ENCODE measurements at places on chromosomes 4 and X. TPM values are rescaled to one million over a fixed set of nuclear protein-coding genes. Genes with fewer than 3 reads are reported as not detected.
A peak's percentile ranks its signal among the peaks of the same experiment; 100 is the strongest.

Gene PNMA6A
- 3.0 TPM for total RNA-seq

Gene SRPX2
- 8.6 TPM for total RNA-seq

Gene P2RY4
- total RNA-seq: not detected

Gene PAGE5
- total RNA-seq: not detected

Gene SYTL5
- total RNA-seq: not detected

Gene XKRX
- not detected for total RNA-seq

Gene CYP4V2
- 25.3 TPM for total RNA-seq

Gene MYOZ2
- total RNA-seq: 705 TPM

Gene SHROOM3
- 10.5 TPM for total RNA-seq

DNA sequence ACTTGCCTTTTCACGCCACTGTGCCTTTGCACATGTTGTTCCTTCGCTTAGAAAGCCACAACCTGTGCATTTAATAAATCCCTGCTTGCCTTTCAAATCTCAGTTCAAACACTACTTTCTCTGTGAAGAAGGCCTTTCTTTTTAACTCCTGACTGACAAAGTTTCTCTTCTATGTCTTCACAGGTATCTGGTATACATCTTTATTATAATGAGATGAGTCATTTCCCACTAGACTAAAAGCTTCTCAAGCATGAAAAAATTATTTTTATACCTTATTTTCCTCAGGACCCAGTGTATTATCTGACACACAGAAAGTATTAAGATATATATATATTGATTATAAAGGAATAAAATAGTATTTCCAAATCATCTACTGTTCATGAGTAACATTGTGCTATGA lies 189.9 kb downstream of the TBCK start:
- DNase-seq: no peak

- DNase-seq: no peak
These were observed 81.7 kb downstream of the ZC4H2 start for GRCh38 chrX:64894454-64895038.

DNA sequence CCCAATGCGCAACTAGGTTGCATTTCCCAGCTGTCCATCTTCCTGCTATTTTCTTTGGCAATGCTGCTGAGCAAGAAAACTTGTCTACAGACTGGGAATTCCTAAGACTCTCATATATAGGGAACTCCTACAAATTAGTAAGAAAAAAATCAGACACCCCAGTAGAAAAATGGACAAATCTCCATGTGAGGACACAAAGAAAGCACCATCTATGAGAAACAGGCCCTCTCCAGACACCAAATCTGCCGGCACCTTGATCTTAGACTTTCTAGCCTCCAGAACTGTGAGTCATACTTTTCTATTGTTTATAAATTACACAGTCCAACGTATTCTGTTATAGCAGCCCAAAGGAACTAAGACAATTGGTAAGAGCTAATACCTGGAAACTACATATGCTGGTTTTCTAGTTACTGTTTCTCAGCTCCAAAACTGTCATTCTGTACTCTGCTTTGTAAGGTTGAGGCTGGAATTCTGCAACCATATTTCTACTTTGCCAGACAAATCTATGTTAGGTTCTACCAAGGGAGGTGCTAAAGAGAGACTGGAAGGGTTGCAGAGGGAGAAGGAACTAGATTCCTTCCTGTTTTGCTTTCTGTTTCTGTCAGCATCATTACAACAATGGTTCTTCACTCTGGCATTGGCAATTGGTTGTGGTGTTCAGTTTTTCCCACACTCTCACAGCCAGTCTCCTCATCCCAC lies 35.7 kb upstream of the FAM241A start:
- DNase-seq: no peak

DNA sequence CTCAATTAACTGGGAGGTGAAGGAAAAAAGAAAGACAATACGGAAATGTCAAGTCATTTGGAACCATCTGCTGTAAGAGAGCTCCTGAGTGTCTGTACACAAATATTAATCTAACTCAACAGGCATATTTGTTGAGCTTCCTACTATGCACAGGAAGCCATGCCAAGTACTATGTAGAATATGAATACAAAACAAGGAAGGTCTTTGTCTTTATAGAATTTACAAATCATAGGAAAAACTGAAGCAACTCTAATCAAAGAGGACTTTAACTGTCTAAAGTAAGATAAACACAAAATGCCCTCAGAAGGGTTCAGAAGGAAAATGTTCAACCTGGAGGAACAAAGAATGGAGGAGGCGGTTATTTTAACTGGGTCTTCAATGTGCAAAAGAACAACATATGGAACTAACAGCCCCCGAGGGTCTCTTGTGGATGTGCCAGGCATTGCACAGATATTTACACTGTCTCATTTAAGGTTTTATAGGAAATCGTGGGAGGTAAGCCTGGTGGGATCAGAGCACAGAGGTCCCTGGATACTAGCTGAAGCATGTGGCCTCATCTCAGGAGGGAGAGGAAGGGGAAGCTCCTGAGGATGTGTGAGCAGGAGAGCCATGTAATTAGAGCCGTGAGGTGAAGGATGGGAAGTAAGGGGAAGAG lies 5.8 kb downstream of the FAM114A1 start:
- DNase-seq: no peak

GRCh38 chr4:10590896-10591295 lies 93.7 kb downstream of the CLNK start:
- no peak for DNase-seq

GRCh38 chr4:95432466-95432865 lies 116.3 kb downstream of the UNC5C start:
- no peak for DNase-seq

DNA sequence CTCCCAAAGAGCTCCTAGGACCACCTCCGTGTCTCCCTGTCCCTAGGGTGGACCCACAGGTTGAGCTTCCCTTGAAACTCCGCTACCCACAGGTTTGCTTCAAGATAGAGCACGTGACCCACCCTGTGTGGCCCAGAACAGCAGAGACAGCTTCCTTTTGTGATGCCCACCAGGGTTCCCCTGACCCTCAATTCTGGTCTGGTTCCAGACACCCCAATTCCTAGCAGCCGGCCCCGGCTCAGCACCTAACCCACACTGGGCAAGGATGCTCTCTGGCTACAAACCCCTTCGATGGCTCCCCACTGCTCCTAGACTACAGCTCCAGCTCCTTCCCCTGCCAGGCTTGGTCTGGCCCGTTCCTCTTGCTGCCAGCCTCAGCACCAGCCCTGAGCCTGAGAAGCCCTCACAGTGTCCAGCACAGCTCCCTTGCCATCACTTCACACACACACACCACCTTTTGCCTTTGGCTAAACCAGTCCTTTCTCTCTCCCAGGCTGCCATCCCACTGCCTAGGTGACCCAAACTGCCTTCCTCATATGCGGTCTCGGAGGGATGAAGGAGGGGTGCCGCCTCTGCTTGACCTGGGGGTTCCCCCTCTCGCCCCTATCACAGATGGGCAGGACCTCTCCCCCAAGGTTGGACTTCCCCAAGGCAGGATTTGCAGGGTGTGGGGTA lies 6.2 kb downstream of the PNCK start:
- no peak for DNase-seq

- peak; percentile 42 for DNase-seq
These were observed 49.5 kb upstream of the GC start for GRCh38 chr4:71833232-71833900.

DNA sequence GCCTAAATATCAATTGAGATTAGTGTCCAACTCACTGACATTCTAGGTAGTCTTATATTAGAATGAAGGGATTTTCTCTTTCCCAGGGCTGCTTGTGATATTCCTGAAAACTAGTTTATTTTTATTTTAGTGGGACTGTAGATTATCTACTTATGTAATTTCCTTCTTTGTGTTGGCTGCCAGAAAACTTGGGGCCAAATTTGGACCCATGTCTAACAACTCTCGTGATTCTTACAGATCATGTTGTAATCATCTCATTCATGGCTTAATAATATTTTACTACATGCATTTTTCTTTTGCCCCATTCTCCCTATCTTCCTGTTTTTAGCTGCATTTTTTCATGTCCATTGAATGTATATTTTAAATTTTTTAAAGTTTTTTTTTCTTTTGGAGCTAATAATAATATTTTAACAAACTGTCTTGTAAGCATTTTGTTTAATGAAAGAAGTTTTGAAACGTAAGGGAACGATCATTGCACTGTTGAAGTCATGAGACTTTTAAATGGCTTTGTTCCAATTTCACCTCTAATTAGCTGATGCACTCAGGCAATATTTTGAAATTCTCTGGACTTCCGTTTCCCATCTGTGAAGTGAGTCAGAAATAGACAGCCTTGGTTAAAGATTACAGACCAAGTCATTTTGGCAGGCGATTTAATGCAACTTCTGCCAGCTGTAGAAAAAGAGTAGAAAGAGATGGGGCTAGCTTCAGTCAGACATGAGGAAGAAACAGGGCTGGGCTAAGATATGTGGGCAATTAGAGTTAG lies 14.3 kb upstream of the TDO2 start:
- no peak for DNase-seq

- peak; percentile 92 for DNase-seq
These were observed 19.7 kb downstream of the MAEA start for GRCh38 chr4:1309261-1310010.

DNA sequence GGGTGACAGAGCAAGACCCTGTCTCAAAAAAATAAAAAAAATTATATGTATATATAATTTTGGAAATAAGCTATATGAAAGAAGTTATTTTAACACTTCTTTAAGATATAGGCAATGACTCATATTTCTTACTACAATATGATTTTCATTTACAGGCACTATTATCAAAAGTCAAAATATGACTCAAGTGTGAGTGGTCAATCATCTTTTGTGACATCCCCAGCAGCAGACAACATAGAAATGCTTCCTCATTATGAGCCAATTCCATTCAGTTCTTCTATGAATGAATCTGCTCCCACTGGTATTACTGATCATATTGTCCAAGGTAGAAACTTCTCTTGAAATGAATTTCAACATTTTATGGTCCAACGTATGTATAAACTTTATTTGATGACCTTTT lies 20.8 kb downstream of the OCIAD1 start:
- no peak for DNase-seq

DNA sequence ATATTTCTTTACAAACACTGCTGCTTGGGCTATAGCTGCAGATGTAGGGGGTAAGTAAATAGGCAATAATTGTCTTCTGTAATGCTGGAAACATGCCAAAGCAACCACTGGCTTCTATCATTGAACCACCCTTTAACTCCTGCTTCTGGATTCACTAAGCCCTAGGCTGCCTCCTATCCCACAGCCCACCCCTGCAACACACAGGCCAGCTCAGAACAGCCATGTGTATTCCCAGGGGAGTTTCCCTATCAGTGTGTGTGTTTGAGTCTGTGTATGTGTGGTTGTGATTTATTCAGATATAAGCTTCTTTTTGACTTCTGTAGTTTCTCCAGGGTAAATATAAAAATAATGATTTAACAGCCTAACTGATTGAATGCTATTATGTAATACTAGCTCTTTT lies 291.3 kb downstream of the PCDH10 start:
- DNase-seq: no peak

DNA sequence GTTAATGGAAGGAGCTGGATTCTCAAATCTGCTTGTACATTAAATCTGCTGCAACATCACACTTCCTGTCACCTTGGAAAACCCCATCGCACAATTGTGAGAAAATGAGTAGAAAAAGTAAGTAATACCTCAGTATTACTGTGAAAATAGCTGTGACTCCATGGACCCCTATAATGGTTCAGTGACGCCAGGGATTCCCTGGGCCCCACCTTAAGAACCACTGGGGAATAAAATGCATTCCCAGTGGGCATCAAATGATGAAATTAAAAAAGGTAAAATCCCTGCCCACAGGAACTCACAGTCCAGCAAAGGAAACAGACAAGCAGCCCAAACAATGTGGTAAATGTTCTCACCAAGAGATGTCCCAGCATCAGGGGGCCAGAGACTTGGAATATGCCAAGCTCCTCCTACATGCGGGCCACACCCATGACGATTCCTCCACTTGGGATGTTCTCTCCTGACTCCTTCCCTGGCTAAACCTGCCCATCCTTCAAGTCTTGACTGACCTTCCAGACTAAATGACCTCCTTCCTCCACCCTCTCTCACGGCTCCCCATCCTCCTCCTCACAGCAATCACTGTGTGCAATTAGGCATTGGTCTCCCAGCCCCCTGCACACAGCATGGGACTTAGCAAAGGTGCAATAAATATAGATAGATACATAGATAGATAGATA lies 2.6 kb downstream of the EVC2 start:
- no peak for DNase-seq

- no peak for DNase-seq
These were observed 210.0 kb downstream of the SOWAHB start for GRCh38 chr4:76687746-76688448.

GRCh38 chr4:40454816-40455215 lies 119.7 kb downstream of the CHRNA9 start:
- DNase-seq: no peak

DNA sequence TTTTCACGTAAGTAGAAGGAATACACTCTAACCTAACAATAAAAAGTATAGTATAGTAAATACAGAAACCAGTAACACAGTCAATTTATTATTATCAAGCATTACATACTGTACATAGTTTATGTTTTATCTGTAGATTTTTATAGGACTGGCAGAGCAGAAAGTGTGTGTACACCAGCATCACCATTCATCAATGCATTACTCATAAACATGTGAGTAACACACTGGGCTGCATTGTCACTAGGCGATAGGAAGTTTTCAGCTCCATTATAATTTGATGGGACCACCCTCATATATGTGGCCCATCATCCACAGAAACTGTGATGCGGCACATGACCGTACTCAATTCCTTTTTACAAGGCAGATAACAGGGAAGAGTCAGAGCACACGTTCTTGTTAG lies 137.8 kb upstream of the RBPJ start:
- no peak for DNase-seq

GRCh38 chr4:78922207-78922606 lies 17.0 kb downstream of the PAQR3 start:
- no peak for DNase-seq
